ENCODE measurements at places on chromosomes 11 and 22.
A peak's percentile ranks its signal among the peaks of the same experiment; 100 is the strongest.

DNA sequence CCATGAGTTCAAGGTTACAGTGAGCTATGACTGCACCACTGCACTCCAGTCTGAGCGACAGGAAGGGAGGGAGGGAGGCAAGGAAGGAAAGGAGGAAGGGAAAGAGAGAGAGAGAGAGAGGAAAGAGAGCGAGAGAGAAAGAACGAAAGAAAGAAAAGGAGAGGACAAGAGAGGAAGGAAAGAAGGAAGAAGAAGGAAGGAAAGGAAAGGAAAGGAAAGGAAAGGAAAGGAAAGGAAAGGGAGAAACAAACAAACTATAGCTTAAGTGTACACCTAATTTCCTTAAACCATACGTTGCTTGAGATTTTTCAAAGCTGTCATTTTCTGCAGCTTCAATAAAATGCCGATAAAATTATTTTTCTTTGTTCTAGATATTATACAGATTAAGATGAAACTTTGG lies 80.2 kb upstream of the APOA1 start:
- no peaks in the 10 kb centered on the region for H3K36me3 ChIP-seq
- H3K4me1 ChIP-seq = peaks cover 17% of the 10 kb centered on the region
- no peak overlapping the region for H3K4me3 ChIP-seq
- H3K27me3 ChIP-seq = no peaks in the 10 kb centered on the region

GRCh38 chr11:44709966-44710365 lies 16.8 kb upstream of the TSPAN18 start:
- no peaks in the 10 kb centered on the region for H3K27me3 ChIP-seq
- no peak for DNase-seq
- no peaks in the 10 kb centered on the region for H3K36me3 ChIP-seq
- no peaks in the 10 kb centered on the region for H3K4me1 ChIP-seq

DNA sequence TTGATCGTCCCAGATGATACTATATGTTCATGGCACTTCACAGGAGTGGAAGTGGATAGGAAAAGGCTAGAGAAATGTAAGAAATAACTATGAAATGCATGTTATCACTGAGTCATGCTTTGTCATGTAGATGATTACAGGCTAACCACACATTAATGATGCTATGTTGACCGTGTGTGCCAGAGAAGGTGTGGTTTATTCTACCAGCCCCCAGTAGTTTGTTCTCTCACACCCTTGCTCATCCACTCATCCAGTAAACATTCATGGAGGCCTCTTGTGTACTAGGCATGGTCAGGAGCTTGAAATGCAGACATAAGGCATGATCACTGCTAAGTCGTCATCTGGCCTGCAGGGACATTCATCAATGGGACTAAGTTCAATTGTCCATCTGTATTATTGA lies 153.0 kb upstream of the PITPNB start:
- H3K27me3 ChIP-seq = no peaks in the 10 kb centered on the region
- no peak overlapping the region for H3K27ac ChIP-seq
- no peak overlapping the region for H3K4me3 ChIP-seq
- no peaks in the 10 kb centered on the region for H3K4me1 ChIP-seq

DNA sequence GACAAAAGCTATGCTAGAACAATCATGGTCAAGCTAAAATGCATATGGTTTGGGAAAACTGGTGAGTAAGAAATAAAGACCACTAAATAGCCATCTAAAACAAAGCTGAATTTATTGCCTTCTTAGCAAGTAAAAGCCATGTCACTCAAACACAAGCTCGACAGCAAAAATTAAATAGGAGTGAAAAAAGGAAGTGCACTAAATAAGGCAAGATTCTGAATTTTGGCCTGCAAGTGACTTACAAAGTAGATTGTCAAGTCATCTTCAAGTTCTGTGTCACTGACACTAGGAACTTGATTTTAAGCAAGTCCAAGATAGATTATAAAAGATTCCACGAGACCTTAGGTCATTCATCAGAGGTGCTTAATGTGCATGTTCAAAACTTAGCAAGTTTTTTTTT lies 27.4 kb downstream of the TUG1 start:
- no peaks in the 10 kb centered on the region for H3K36me3 ChIP-seq
- DNase-seq = no peak
- H3K27me3 ChIP-seq = no peaks in the 10 kb centered on the region
- H3K27ac ChIP-seq = no peak overlapping the region

DNA sequence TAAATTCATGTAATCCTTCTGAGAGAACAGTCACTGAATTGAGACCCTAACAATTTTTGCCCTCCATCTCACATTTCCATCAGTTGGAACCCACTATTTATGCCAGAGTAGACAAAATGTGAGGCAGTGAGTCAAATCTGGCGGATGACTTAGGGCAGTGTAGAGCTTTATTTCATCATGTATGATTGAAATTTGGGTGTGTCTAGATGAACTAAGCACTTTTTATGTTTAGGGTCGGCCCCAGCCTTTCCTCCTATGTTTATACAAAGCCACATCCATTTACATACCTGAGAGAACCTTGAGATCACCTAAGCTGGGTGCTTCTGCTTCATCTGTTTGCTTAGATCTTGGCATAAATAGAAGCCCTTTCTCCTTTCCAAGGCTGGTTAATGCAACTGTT lies 15.0 kb upstream of the MUC15 start:
- peaks cover 25% of the 10 kb centered on the region for H3K4me1 ChIP-seq
- no peaks in the 10 kb centered on the region for H3K36me3 ChIP-seq
- no peak overlapping the region for H3K4me3 ChIP-seq

DNA sequence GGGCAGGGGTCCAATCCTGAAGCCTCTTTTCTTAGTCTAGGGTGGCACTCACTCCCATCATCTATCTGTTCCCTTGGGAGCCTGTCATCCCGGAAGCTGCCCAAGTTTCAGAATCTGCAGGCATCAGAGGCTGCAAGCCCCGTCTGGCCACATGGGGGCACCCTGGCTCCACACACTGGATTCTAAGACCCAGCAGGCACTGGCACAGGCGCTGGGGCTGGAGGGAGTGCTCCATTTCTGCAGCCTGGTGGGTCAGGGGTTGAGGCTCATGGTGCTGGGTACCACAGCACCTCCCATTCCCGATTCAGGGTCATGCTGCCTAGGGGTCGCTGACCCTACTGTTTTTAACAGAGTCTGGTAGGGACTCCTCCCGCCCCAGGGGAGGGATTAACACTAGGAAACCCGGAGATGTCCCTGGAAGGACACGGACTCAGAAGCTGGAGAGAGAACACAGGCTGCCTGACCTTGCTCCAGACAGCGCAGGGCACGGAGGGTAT lies 243.9 kb upstream of the SYN3 start:
- H3K27ac ChIP-seq = no peak overlapping the region
- H3K4me1 ChIP-seq = peaks cover 14% of the 10 kb centered on the region
- no peaks in the 10 kb centered on the region for H3K27me3 ChIP-seq
- no peaks in the 10 kb centered on the region for H3K36me3 ChIP-seq
- peak; percentile 78 for DNase-seq

DNA sequence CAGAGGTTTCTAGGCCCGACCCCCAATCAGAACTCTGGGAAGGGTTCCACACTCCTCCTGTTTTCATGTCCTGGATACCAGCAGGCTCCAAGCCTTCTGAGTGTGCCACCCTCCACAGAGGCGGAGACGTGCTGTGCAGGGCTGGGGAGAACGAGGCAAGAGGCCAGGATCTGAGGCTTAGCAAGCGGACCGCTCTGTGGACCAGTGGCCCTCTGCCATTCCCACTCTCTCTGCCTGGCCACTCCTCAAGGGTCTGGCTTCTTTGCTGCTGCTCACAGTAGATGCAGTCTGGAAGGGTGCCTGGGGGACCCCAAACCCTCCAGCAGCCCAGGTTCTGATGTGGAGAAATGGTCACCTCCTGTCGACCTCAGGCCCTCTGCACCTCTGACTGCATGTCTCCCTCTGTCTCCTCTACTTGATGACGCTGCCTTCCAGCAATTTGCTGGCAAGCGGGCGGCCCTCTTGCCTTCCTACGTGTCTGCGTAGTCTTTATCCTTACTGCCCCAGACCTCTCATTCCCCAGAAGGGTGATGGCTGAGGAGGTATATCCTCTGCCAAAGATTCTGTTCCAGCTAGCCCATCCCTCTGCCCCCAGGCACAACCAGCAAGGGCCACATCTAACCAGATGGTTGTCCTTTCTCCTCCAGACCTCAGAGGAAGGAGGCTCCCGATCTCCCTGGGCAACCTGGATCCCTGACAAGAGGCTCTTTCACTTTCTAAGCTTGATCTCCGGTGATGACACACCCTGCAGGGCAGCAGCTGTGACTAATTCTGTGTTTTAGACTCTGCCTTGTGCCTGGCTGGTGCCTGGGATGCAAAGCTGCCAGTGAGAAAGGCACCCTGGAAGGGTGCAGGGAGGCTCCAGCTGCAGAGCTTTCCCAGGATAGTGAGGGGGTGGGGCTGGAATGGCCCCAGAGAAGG lies 87.3 kb downstream of the NAT10 start:
- H3K4me3 ChIP-seq = no peak overlapping the region
- no peaks in the 10 kb centered on the region for H3K27me3 ChIP-seq
- peaks cover 16% of the 10 kb centered on the region for H3K4me1 ChIP-seq
- H3K27ac ChIP-seq = no peak overlapping the region
- no peaks in the 10 kb centered on the region for H3K36me3 ChIP-seq

DNA sequence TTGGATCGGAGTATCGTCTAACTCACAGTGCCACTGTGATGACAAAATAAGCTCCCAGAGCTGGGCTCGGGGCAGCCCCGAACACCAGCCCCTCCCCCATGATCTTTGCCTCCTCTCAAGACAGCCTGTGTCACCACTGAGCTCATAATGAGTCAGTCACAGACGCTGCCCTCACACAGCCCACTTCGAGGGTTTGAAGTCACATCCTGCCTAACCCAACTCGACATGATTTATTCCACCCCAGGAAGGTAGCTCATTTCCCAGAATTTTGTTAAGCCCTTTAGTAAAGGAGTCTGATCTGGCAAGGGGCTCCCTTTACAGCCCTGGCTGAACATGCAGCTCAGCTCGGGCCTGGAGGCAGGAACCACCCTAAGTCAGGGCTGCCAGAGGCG lies 22.8 kb downstream of the MYH9 start:
- H3K4me3 ChIP-seq = no peak overlapping the region
- H3K27me3 ChIP-seq = no peaks in the 10 kb centered on the region
- peaks cover 96% of the 10 kb centered on the region for H3K4me1 ChIP-seq
- H3K27ac ChIP-seq = peak overlapping the region; percentile 93
- H3K36me3 ChIP-seq = no peaks in the 10 kb centered on the region

GRCh38 chr22:44647141-44647540 lies 54.9 kb upstream of the PRR5 start:
- no peak for DNase-seq
- peaks cover 6% of the 10 kb centered on the region for H3K4me1 ChIP-seq
- no peak overlapping the region for H3K4me3 ChIP-seq

DNA sequence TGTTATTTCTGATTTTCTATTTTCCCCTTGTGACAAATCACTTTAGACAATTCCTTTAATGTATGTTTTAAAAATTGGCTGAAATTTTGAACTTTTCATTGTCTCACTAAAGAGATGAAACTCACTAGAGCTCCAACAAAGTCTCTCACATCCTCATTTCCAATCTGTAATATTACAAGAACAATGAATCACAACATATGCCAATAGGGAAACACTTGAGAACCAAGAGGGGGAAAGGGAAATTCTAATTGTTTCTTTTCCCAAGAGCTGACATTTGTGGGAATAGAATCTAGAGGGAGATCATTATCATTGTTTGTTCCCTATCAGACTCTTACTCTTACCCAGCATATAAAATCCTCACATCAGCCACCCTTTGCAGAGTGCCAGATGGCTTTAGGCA lies 28.2 kb downstream of the OR10D3 start:
- no peaks in the 10 kb centered on the region for H3K4me1 ChIP-seq
- H3K27ac ChIP-seq = no peak overlapping the region
- H3K27me3 ChIP-seq = no peaks in the 10 kb centered on the region
- no peak for DNase-seq

DNA sequence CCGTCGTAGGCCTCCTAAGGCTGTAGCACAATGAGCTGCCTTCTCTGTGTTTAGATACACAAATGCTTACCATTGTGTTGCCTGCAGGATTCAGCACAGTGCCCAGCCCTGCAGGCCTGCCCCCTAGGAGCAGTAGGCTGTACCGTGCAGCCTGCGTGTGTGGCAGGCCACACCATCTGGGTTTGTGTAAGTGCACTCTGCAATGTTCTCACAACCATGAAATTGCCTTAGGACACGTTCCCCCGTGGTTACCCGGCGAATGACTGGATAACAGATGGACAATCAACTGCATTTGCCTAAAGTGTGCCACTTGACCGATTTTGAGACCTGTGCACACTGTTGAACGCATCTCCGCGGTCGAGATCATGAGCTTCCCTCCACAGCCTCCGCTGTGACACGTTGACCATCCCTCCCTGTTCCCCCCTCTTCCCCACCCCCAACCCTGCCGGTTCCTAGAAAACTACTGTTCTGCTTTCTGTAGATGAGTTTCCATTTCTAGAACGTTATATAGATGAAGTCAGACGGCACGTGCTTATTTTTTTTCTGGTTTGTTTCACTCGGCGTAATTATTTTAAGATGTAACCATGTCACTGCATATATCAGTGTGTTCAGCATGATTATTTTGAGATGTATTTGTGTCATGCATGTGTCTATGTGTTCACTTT lies 22.2 kb upstream of the CTSD start:
- no peak overlapping the region for H3K27ac ChIP-seq
- no peaks in the 10 kb centered on the region for H3K27me3 ChIP-seq
- no peaks in the 10 kb centered on the region for H3K36me3 ChIP-seq
- DNase-seq = no peak
- no peaks in the 10 kb centered on the region for H3K4me1 ChIP-seq
- no peak overlapping the region for H3K4me3 ChIP-seq

DNA sequence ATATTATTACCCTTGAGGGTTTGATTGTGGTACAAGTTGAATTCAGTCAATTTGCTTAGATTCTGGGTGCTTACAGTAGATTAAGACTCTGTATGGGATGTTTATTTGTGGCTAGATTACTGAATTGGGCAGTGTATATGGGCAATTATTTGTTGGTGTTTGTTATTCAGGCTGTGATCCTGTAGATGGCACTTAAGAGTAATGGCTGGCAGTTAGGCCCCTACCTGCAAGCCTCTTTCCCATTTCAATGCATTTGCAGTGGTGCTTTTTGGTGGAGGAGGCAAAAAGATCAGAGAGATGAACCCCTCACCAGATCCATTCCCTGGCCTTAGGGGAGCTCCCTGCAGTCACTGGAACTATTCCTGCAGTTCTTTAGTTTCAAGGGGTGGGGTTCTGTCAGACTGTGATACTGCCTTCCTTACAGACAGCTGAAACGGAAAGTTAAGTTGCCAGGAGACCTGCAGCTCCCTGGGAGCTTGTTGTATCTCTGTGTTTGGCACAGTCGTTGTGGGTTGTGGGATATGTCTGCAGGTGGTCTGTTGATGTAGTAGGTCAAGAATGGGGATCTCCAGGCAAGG lies 199.5 kb downstream of the AASDHPPT start:
- no peaks in the 10 kb centered on the region for H3K4me1 ChIP-seq
- DNase-seq = no peak
- H3K4me3 ChIP-seq = no peak overlapping the region
- H3K27ac ChIP-seq = no peak overlapping the region
- H3K36me3 ChIP-seq = no peaks in the 10 kb centered on the region
- no peaks in the 10 kb centered on the region for H3K27me3 ChIP-seq

GRCh38 chr11:92410526-92410925 lies 185.9 kb downstream of the FAT3 start:
- H3K27ac ChIP-seq = no peak overlapping the region
- no peak overlapping the region for H3K4me3 ChIP-seq
- no peaks in the 10 kb centered on the region for H3K4me1 ChIP-seq

Data from thyroid gland (tissue), 4 donors.